ENCODE measurements at places on chromosomes 2 and 18. TPM values are rescaled to one million over a fixed set of nuclear protein-coding genes. Genes with fewer than 3 reads are reported as not detected.

DNA sequence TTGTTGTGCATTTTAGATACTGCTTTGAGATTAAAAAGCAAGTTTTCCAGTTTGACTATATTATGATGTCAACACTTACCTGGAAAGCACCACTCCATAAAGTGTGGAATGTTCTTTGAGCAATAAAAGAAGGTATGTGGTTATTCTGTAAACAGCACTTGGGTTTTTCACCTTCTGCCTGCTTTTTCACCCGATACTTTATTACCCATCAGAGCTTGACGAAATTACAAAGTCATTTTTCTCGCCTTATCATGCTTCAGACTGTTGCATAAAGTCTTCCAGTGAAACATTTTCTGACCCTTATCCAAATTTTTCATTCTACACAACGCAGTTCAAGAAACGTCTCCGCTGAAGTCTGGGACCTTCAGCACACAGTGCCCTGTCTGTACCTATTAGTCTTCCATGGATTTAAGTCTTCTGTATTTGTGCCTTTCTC is 25.2 kb downstream of the CAB39 start:
- no peak for DNase-seq

BOK gene
- total RNA-seq = 86.8 TPM

DNA sequence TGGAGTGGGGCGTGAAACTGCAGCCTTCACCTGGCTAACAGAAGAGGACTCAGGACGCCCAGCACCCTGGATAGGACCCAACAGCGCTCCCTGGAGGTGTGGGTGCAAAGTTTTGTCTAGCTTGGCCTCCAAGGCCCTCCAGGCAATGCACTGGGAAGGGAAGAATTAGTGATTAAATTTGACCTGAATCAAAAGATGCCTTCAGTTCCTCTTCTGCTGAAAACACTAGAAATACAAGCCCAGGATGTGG is 779 bp upstream of the TRIB2 start:
- no peak for DNase-seq

DNA sequence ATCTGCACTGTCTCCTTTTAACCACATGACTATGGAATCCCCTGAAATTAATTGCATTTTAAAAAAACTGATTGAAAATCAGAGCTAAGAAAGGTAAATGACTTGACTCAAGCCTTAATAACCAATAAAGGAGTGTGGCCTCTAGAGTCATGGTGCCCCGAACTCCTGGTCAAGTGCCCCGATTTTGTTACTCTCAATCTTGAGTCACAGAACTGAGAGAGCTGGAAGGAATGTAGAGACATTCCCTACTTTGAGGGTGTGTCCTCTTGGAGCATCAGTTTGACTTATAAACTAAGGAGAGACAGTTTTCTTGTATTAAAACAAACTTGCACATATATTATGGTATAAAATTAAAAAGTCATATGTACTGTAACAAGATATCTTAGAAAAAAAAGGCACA is 2.4 kb downstream of the WDR43 start:
- no peak for DNase-seq

UNC80 gene
- not detected for total RNA-seq

GRCh38 chr2:57728691-57729090 is 317.9 kb upstream of the VRK2 start:
- DNase-seq = no peak

DNA sequence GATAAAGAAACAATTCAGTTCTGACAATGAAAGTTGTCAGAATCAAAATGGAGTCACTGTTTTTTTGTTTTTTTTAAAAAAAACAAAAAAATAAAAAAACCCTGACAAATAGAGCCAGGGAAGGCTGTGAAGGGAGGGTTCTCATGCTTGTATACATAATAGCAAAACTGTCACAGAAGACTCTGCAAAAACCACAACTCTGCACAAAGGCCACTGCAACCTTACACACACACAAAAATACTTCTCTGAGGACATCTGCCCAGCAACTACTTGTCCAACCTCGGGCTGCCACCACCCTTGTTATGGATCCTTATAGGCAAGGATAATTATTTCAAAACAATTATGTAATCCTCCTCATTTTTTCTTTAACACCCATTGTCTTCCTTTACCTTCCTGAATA is 41.9 kb upstream of the C2orf66 start:
- DNase-seq = no peak

POTEC gene
- not detected for total RNA-seq

GRCh38 chr2:235573331-235574221 is 79.7 kb downstream of the AGAP1 start:
- no peak for DNase-seq

DNA sequence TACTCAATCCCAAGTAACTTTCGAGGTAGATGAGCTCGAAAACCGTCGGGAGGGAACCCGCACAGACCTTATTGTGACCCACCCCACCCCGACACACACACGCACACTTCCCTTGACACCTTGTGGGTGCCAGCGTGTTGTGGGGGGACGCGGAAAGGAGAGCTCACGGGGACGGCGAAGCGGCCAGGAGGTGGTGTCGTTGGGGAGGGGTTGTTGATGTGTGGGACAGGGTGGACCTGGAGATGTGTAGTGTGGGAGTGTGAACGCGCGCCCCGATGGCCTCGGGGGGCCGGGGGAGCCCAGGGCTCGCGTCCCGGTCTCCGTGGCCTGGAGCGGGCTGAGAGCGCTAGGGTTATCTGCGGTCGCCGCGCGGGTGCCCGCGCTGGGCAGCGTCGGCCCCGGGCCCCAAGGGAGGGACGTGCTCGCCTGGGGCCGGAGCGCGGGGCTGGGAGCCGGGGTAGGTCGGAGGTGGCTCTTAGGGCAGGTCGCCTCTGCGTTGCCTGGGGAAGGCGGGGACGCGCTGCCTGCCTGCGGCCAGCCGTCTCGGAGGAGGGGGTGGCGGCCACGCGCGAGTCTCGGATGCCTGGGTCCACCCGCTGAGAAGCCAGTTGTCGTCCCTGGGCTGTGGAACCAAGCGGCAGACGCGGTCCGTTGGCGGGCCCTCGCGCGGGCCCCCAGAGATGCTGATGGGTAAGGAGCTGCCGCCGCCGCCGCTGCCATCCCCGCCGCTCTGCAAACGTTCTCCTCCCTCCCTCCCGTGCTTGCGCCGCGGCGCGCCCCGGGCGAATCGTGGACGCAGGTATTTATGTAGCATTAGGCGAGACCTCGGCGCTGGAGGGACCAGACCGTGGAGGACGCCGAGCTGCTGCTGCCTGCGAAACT is 1.6 kb downstream of the KLHL29 start:
- no peak for DNase-seq

DNA sequence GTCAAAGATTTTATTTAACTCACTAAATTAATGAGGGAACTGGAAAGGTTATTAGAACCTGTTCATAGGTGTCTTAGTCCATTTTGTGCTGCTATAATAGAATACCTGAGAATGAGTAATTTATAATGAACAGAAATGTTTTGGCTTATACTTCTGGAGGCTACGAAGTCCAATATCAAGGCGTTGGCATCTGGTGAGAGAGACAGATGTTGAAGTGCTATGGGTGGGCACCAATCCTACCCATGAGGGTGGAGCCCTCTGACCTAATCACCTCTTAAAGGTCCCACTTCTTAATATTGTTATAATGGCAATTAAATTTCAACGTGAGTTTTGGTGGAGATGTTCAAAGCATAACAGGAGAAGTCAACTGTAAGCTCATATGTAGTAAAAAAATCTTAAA is 5.1 kb downstream of the RPIA start:
- DNase-seq = no peak

DNA sequence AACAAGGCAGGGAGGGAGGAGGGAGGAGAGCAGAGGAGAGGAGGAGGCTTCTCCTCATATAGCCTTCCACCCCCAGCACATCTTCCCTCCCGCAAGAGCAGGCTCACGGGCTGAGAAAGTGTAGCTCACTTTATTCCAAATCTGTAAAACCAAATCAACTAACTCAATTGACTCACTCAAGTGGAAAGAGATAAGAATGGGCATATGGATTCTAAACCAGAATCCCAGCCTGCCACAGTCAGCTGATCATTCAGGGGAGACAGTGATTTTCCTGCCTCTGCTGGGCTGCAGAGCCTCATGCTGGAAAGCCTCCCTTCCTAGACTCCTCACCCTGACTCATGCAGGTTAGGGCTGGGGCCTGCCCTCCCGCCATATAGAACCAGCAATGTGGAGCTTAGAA is 4.2 kb upstream of the TWSG1 start:
- no peak for DNase-seq

IL1RL1 gene
- 5.1 TPM for total RNA-seq

- no peak for DNase-seq
Observed at GRCh38 chr2:30826481-30826880, 19.2 kb upstream of the CAPN13 start.

C2orf66 gene
- total RNA-seq = not detected

DNA sequence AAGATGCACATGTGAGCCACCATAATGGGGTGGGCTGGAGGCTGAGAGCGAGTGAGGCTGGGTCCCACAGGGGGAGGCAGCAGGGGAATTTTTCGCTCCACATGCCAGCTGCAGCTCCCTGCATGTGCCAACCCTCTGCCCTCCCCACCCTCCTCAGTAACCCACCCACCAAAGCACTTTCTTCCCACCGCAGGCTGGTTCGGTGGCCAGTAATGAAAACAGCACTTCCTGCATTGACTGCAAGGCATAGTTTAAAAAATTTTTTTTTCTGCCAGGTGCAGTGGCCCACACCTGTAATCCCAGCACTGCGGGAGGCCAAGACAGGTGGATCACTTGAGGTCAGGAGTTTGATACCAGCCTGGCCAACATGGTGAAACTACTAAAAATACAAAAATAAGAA is 147.5 kb upstream of the TTC39C start:
- DNase-seq = no peak

REG3A gene
- total RNA-seq = not detected

- no peak for DNase-seq
Observed at GRCh38 chr18:9869715-9870430, 15.9 kb upstream of the TXNDC2 start.

DNA sequence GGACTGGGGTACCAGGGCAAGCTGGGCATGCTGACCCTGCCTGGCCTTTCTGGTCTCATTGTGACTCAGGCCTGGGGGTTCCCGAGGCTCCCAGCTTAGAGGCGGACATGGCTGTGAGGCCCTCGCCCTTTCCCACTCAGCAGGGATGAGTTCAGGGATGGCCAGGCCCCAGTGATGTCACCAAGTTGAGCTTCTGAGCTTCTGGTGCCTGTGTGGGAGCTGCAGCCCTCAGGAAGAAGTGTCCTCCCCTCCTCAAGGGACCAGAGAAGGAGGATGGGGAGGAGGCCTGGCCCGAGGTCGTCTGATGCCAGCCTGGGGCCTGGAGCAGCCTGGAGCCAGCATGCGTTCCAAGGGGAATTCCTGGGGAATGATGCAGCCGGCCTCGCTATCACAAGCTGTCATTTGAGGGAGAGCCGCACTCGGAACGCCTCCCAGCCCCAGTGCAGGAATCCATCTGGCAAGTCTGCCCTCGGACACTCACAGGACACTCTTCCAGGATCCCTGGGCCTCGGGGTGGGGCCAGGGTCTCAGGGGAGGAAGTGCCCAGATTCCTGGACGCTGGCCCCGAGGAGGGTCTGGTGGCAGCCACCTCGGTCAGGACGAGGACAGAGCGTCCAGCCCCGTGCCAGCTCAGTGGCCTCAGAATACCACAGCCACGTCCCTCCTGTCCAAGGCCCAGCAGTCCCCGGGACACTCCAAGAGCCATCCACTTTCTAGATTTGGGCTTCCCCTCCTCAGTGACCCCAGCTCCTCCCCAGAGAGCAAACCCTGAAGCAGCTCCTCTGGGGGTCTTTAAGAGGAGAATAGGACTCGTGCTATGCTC is 61.2 kb upstream of the GPC1 start:
- peak; percentile 34 for DNase-seq

- DNase-seq = no peak
Observed at GRCh38 chr2:263774-264492, at the start of gene SH3YL1. SH3YL1 (minus strand) TSS chr2:264032; CDS start chr2:263984, 48 bp downstream.

GRCh38 chr2:38634684-38635083 is 31.2 kb upstream of the GALM start:
- no peak for DNase-seq

All from kidney epithelial cell (primary cell).